ENCODE measurements at places on chromosomes 5 and 9.

GRCh38 chr5:6686915-6687409 lies 26.3 kb upstream of the TENT4A start:
- peak; percentile 22 for DNase-seq

DNA sequence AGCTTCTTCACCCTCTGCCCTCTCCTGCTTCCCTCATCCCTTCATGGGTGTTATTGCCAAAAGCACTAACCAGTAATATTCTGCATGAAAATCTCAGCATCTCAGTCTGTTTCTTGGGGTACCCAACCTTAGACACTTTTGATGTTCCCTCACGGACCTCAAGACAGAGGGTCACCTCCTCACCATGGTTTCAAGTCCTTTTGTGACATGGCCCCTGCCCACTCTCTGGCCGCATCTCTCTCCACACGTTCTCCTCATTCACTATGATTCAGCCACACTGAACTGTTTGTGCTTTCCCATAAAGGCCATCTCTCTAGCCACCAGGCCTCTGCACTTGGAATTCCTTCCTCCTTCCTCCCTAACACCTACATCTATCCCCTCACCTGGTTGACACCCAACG lies 111.5 kb upstream of the SPOCK1 start:
- DNase-seq, result no peak

DNA sequence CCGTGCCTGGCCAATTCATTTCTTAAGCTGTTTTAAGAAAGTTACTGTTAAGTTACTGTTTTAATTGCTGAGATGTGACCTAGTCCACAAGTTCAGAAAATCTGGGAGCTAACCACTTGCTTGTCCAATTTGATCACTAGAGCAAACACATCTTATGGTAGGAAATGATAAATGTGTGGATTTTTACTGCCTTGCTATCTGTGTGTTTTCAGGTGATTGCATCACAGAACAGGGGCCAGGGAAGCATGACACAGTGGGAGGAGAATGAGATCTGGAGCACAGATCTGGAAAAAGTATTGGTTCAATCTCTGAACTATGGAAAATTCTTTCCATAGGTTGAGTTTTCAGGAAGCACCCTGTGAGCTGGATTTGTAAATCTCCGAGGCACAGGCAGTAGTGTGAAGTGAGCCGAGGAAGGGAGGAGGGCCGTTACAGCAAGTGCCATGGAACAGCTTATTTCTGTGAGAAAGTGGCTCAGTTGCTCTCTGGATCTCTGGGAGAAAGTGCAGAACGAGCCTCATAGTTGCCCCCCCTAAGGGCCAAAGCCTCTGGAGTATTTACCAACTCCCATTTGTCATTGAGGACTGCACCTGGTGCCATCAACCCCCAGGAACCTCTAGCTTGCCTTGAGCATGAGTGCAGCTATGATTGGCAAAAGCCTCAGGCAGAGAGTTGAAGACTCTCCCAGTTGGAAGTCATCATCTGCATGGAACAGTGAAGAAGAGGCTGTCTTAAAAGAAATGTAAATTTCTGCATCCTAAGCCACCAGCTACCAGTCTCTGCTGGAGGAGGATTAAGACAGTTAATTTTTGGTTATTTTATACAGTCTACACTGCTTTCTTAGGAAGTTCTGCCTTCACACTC lies 161.8 kb upstream of the CLINT1 start:
- no peak for DNase-seq

GRCh38 chr5:163938595-163938994 lies 433.2 kb downstream of the MAT2B start:
- no peak for DNase-seq

- no peak for DNase-seq
These were observed 445.0 kb upstream of the SMC2 start for GRCh38 chr9:103649086-103649485.

- DNase-seq, result no peak
These were observed 33.5 kb upstream of the LPCAT1 start for GRCh38 chr5:1557114-1557873.

- no peak for DNase-seq
These were observed 1.3 kb upstream of the PARP8 start for GRCh38 chr5:50665091-50665490.

GRCh38 chr5:173230690-173231380 lies 4.2 kb downstream of the NKX2-5 start:
- no peak for DNase-seq

GRCh38 chr5:63953217-63953616 lies 9.0 kb downstream of the HTR1A start:
- DNase-seq, result no peak

- DNase-seq, result no peak
These were observed 45.9 kb downstream of the C9orf50 start for GRCh38 chr9:129574911-129575585.

DNA sequence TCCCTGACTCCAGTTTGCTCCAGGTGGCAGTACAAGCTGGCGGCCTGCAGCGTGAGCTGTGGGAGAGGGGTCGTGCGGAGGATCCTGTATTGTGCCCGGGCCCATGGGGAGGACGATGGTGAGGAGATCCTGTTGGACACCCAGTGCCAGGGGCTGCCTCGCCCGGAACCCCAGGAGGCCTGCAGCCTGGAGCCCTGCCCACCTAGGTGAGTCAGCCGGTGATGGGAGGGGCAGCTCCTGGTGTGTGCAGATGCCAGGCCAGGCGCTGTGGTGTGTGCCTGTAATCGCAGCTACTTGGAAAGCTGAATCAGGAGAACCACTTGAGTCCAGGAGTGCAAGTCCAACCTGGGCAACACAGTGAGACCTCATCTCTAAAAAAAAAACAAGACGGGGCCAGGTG lies 10.0 kb upstream of the CACFD1 start:
- DNase-seq, result no peak

GRCh38 chr9:2332663-2333062 lies 288.9 kb upstream of the VLDLR start:
- DNase-seq, result no peak

DNA sequence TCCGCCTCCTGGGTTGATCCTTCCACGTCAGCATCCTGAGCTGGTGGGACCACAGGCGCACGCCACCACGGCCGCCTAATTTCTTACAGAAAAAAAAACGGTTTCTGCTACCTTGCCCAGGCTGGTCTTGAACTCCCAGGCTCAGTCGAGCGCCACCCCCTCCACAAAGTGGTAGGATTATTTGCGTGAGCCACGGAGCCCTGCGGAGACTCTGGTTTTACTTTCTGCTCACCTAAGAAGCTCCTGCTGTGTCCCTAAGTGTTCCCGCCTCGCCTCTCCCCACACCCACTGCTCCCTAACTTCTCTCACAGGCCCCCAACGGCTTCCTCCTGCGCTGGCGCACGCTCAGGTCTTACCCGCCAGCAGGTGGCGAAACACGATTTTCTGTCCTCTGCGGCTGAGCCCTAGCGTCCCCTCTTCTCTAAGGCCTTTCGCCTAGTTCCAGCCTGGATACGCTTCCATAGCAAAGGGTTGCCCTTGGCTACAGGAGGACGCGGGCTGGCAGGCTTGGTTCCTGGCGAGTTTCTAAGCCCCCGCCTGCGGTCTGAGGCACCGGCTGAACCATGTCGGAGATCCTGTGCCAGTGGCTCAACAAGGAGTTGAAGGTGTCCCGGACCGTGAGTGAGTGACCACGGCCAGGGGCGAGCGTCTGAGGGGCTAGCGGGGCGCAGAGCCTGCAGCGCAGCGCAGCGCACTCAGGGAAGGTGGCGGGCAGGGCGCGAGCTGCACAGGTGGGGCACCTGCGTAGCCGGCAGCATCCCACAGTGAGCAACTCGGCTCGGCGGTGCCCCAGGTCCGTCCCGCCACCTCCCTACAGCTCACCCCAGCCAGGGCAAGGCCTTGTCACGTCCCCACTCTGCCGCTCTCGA lies at the start of gene SPEF2:
Gene SPEF2 (plus strand): TSS at position 429 of the 869 bp plus-strand sequence. CDS start 135 bp downstream, at position 564.
- peak; percentile 83 for DNase-seq

GRCh38 chr9:125612616-125613015 lies 94.4 kb downstream of the MAPKAP1 start:
- DNase-seq, result no peak

DNA sequence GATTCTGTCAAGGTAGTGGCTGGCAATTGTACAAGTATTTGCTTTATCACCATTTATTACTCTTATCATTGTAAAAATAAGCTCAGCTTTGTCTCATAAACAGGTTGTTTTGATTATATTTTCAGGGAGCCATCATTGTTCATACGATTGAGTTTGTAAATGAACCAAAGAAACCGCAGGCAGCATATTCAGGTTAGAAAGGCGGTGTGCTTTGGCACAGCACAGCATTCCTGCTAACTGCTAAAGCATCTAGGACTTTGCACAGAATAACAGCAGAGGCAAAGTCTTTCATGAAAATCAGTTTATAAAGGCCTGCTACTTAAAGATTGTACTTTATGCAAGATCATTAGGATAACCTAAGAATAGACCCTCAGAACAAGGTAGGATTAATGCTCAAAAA lies 281.5 kb upstream of the SLC24A2 start:
- no peak for DNase-seq

GRCh38 chr5:120446068-120446492 lies 18.0 kb upstream of the PRR16 start:
- DNase-seq, result no peak

DNA sequence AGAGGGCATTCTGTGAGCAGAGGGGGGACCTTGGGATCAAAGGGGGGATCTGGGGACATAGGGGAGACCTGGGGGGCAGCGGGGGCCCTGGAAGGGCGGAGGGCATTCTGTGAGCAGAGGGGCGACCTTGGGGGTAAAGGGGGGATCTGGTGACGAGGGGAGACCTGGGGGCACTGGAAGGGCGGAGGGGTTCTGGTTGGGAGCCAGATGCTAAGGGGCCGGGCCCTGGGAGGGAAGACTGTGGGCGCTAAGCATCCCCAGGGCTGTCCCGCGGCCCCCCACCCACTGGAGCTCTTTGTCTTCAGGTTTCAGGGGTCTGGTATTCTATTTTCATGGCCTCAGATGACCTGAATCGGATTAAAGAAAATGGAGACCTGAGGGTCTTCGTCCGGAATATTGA lies 748 bp downstream of the LCN9 start:
- DNase-seq, result no peak

- DNase-seq, result no peak
These were observed 8.5 kb upstream of the TMEM268 start for GRCh38 chr9:114602620-114603019.

DNA sequence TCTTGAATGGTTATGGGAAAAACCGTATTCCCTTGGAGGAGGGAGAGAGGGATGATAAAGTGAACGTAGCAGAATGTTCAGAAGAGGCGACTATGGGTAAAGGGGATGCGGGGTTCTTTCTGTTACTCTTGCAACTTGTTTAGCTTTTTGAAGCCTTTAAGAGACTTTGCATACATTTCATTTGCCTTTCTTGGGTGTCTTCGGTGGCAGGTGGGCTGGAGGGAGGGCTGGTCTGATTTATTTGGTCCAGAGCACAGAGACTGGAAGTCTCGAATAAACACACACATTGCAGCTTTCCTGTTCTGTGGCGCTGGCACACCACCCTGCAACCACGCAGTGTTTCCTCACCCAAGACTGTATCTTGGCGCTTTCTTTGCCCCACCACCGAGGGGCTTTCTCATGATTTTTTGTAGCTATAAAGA lies 23.2 kb downstream of the TTF1 start:
- no peak for DNase-seq

- no peak for DNase-seq
These were observed 21.6 kb upstream of the ANXA1 start for GRCh38 chr9:73129941-73130685.

- DNase-seq, result peak; percentile 48
These were observed 31.4 kb upstream of the BRD3 start for GRCh38 chr9:134099123-134099761.

GRCh38 chr9:103985077-103985476 lies 109.0 kb upstream of the SMC2 start:
- no peak for DNase-seq

DNA sequence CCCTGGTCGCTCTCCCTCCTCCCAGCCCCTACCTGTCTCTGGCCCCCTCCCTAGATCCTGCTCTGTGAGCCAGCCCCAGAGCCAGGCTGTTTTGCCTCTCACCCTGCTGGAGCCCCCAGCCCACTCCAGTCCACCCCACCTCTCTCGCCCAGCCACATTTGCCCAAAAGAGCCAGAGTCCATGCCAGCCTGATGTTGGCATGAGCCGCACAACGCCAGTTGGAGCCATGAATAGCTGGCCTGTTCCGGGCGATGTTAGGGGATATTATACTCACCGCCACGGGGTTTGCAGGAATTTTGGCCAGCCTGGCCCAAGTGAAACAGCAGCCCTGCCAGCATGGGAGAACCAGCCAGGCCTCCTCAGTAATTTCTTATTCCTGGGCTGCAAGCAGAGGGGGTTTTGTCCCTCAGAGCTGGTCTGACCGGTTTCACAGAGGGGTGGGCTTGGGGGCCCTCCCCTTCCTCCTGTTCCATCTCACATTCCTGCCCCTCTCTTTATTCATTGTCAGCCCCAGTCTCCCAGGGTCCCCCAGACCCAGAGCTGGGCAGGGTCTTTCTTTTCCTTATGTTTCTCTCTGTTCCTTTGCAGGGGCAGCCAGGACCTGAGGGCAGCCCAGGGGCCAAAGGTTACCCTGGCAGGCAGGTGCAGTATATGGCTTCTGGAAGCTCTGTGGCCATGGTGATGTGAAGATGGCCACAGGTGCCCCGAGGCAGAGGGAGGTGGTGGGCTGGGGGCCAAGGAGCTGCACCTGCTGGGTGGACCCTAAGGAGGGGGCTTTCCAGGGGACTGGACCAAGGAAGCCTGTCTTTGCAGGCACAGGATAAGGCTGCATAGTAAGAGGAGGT lies 50.1 kb downstream of the COL27A1 start:
- DNase-seq, result no peak
